Diencephalon (tissue), 1 donor: ENCODE measurements at places on chromosomes 7 and 10. TPM values are rescaled to one million over a fixed set of nuclear protein-coding genes. Genes with fewer than 3 reads are reported as not detected.

Gene PARD3
- total RNA-seq, result 76.4 TPM

Gene BTAF1
- 54.9 TPM for total RNA-seq

Gene OR2A12
- not detected for total RNA-seq

Gene CEP55
- 4.6 TPM for total RNA-seq

Gene PLAC9
- 1.4 TPM for total RNA-seq

Gene GNAT3
- total RNA-seq, result not detected

Gene PRPS1L1
- total RNA-seq, result not detected

Gene TAS2R5
- total RNA-seq, result 1.8 TPM

Gene NKX2-3
- total RNA-seq, result not detected

Gene MSS51
- 3.5 TPM for total RNA-seq

Gene IL2RA
- total RNA-seq, result not detected

Gene LEP
- not detected for total RNA-seq

Gene AKR1D1
- not detected for total RNA-seq

Gene PLPP4
- 29.1 TPM for total RNA-seq

Gene STARD3NL
- 111 TPM for total RNA-seq

Gene FBXO24
- not detected for total RNA-seq

Gene USP6NL
- total RNA-seq, result 29.8 TPM

Gene PODXL
- 13.8 TPM for total RNA-seq

Gene STEAP2
- 9.9 TPM for total RNA-seq

Gene PRRT4
- total RNA-seq, result 7.2 TPM

Gene ARHGAP22
- total RNA-seq, result 7.2 TPM

Gene NPSR1
- total RNA-seq, result 1.8 TPM

Gene NME8
- not detected for total RNA-seq

Gene ELMO1
- 84.7 TPM for total RNA-seq

Gene DENND2A
- 43.8 TPM for total RNA-seq

Gene CH25H
- total RNA-seq, result 1.2 TPM

Gene SLC26A4
- total RNA-seq, result 0.69 TPM

Gene CACNA2D1
- 118 TPM for total RNA-seq

Gene PGAM2
- 16.4 TPM for total RNA-seq

Gene ADIRF
- total RNA-seq, result 4.8 TPM

Gene CRHR2
- 1.6 TPM for total RNA-seq

Gene DKK1
- total RNA-seq, result 5.3 TPM

Gene H2BK1
- not detected for total RNA-seq

Gene MPP7
- 7.6 TPM for total RNA-seq

Gene OGDHL
- 23.1 TPM for total RNA-seq

Gene ACSM6
- total RNA-seq, result not detected

Gene NPC1L1
- not detected for total RNA-seq

Gene TBC1D12
- 66.2 TPM for total RNA-seq

Gene WDR86
- 21.2 TPM for total RNA-seq

Gene PANK1
- total RNA-seq, result 44.8 TPM

Gene SEMA3C
- total RNA-seq, result 74.7 TPM

Gene ST8SIA6
- 17.8 TPM for total RNA-seq

Gene TAS2R4
- total RNA-seq, result 4.4 TPM

Gene HTRA1
- total RNA-seq, result 64.1 TPM

Gene KCND2
- total RNA-seq, result 137 TPM

Gene TLX1
- not detected for total RNA-seq

Gene FAM13C
- total RNA-seq, result 44.3 TPM

Gene ZC3HAV1L
- 11.5 TPM for total RNA-seq

Gene UNCX
- total RNA-seq, result 2.3 TPM

Gene VPS37D
- 24.0 TPM for total RNA-seq

Gene MTERF1
- total RNA-seq, result 19.4 TPM

Gene GBX1
- 1.6 TPM for total RNA-seq
